ENCODE measurements at places on chromosomes 5 and 9. TPM values are rescaled to one million over a fixed set of nuclear protein-coding genes. Genes with fewer than 3 reads are reported as not detected.

DNA sequence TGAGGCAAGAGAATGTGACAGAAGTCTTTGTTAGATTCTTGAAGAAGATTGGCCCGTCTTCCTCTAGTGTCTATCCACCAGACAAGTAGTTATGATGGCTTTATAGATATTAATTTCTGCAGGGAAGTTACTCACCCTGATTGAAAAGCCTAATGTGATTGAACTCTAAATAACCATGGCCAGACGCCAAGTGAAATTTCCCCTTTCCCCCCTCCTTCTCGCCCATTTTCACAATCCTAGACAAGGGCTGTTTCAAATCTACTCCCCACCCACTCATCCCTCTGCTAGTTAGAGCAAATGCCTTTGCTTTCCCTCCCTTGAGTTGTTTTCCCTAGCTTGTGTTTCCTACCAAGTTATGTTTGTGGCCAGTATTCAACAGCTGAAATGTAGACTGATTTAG lies 182.5 kb downstream of the TMEM167A start:
- no peaks in the 10 kb centered on the region for H3K27me3 ChIP-seq
- no peaks in the 10 kb centered on the region for H3K36me3 ChIP-seq
- DNase-seq: no peak
- H3K27ac ChIP-seq: no peak overlapping the region

ARHGAP26 gene
- total RNA-seq: 29.7 TPM

- no peaks in the 10 kb centered on the region for H3K4me1 ChIP-seq
- no peak overlapping the region for H3K27ac ChIP-seq
- no peak overlapping the region for H3K4me3 ChIP-seq
- DNase-seq: no peak
- no peaks in the 10 kb centered on the region for H3K36me3 ChIP-seq
These were observed 34.2 kb upstream of the STRBP start for GRCh38 chr9:123302348-123303214.

DNA sequence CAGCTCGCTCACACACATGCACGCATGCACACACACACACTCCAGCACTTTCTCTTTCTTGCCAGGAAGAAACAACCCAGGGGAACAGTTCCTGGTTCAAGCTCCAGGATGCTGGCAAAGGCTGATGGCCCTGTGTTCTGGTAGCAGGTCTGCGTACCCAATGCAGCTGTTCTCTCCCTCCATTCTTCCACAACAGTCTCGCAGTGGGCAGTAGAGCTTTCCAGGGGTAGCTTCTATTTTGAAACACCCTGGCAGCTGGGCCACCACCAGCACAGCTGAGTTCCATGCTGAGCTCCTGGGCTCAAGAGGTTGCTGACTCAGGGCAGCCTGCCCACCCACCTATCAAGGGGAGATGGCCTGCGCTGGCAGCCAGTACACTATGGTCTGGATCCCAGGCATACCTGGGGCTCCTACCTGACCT lies 4.7 kb downstream of the VDAC1 start:
- H3K27me3 ChIP-seq: no peaks in the 10 kb centered on the region
- no peaks in the 10 kb centered on the region for H3K36me3 ChIP-seq
- DNase-seq: no peak
- no peak overlapping the region for H3K4me3 ChIP-seq
- peaks cover 25% of the 10 kb centered on the region for H3K4me1 ChIP-seq

- no peak overlapping the region for H3K27ac ChIP-seq
- H3K4me1 ChIP-seq: no peaks in the 10 kb centered on the region
- no peaks in the 10 kb centered on the region for H3K36me3 ChIP-seq
- no peak for DNase-seq
- H3K27me3 ChIP-seq: no peaks in the 10 kb centered on the region
- H3K4me3 ChIP-seq: no peak overlapping the region
These were observed 37.2 kb upstream of the GABRP start for GRCh38 chr5:170746075-170746960.

LCN9 gene
- not detected for total RNA-seq

GRCh38 chr9:133971981-133972941 lies 19.9 kb downstream of the VAV2 start:
- H3K4me3 ChIP-seq: no peak overlapping the region
- peak overlapping the region; percentile 7 for H3K27ac ChIP-seq
- H3K36me3 ChIP-seq: no peaks in the 10 kb centered on the region
- H3K4me1 ChIP-seq: peaks cover 11% of the 10 kb centered on the region
- no peaks in the 10 kb centered on the region for H3K27me3 ChIP-seq

CCL27 gene
- total RNA-seq: not detected

DNA sequence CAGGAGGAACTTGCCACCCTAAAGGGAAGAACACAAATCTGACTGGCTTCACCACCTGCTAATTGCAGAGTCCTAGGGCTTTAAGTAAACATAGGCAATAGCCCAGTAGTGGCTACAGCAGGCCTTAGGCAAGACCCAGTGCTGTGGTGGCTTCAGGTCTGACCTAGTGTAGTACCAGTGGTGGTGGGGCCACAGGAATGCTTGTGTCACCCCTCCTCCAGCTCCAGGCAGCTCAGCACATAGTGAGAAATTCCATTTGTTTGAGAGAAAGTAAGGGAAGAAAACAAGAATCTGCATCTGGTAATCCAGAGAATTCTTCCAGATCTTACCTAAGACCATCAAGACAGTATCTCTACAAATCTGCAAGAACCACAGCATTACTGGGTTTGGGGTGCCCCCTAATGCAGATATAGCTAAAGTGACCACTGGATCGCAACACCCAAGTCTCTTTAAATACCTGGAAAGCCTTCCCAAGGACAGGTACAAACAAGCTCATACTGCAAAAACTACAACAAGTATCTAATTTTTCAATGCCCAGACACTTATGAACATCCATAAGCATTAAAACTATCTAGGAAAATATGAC lies 102.6 kb upstream of the TRPM3 start:
- no peaks in the 10 kb centered on the region for H3K27me3 ChIP-seq
- no peak for DNase-seq
- H3K27ac ChIP-seq: no peak overlapping the region
- H3K4me3 ChIP-seq: no peak overlapping the region
- no peaks in the 10 kb centered on the region for H3K36me3 ChIP-seq

DNA sequence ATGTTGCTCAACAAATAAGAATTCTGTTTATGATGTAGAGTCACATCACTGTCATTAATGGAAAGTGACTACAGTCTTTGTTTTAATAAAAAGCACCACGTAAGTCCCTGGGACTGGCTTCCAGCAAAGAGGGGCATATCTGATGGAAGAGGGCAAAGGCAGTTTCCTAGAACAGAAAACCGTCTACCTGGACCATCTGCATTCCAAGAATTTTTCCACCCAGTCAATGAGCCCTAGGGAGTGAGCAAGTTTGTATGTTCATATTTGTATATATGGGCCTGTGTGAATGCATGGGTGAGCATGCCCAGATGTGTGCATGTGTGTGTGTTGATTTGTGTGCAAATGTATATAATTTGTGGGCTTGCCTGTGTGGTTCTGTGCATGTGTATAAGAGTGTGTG lies 156.8 kb upstream of the SEMA6A start:
- no peaks in the 10 kb centered on the region for H3K4me1 ChIP-seq
- no peak for DNase-seq
- H3K27ac ChIP-seq: no peak overlapping the region
- no peaks in the 10 kb centered on the region for H3K27me3 ChIP-seq

DNA sequence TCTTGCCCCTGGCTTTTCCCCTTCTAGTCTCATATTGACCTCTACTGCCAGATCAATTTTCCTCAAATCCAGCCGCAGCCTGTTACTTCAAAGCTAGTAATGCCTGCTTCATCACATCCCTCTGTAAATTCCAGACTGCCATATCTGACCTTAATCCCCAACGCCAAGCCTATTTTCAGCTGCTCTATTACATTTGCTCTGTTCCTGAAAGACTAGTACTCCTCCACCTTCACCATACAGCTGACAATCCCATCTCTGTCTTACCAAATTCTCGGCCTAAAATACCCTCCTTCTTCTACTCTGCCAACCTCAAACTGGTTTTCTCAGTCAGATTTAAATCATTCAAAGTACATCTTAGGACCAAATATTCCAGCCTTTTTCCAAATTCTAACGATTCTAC lies 420.2 kb downstream of the RAB3C start:
- no peaks in the 10 kb centered on the region for H3K27me3 ChIP-seq
- no peak for DNase-seq
- no peaks in the 10 kb centered on the region for H3K4me1 ChIP-seq

- no peak for DNase-seq
- no peaks in the 10 kb centered on the region for H3K27me3 ChIP-seq
- H3K27ac ChIP-seq: no peak overlapping the region
- no peaks in the 10 kb centered on the region for H3K36me3 ChIP-seq
- no peak overlapping the region for H3K4me3 ChIP-seq
These were observed 51.1 kb upstream of the ATP10B start for GRCh38 chr5:160903076-160903475.

DNA sequence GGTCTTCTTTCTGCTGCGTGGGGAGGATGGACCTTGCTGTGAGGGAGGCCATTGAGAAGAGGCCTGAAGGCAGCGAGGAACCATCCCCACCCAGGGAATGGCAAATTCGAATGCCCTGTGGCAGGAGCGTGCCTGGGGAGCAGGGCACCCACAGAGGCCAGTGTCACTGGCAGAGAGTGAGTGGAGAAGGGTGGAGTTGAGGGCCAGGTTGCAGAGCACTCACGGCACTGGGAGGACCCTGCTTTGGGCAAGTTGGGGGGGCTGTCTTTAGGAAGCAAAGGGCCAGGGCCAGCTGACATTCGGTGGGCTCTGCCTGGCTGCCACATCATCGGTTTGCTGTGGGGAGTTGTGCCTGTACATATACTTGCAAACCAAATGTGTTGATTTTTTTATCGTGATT lies 47.2 kb downstream of the SYK start:
- H3K36me3 ChIP-seq: no peaks in the 10 kb centered on the region
- H3K27ac ChIP-seq: no peak overlapping the region
- no peaks in the 10 kb centered on the region for H3K27me3 ChIP-seq
- no peak overlapping the region for H3K4me3 ChIP-seq

- H3K27ac ChIP-seq: no peak overlapping the region
- no peak overlapping the region for H3K4me3 ChIP-seq
- no peaks in the 10 kb centered on the region for H3K36me3 ChIP-seq
- no peak for DNase-seq
- no peaks in the 10 kb centered on the region for H3K27me3 ChIP-seq
These were observed 229.3 kb downstream of the SLF1 start for GRCh38 chr5:94847726-94848125.

IL3 gene
- not detected for total RNA-seq

GRCh38 chr5:13510616-13511015 lies 433.9 kb downstream of the DNAH5 start:
- no peak overlapping the region for H3K4me3 ChIP-seq
- no peaks in the 10 kb centered on the region for H3K27me3 ChIP-seq
- H3K36me3 ChIP-seq: no peaks in the 10 kb centered on the region
- no peaks in the 10 kb centered on the region for H3K4me1 ChIP-seq
- no peak for DNase-seq

NTMT1 gene
- 17.8 TPM for total RNA-seq

MAMDC2 gene
- 42.7 TPM for total RNA-seq

- no peaks in the 10 kb centered on the region for H3K27me3 ChIP-seq
- no peaks in the 10 kb centered on the region for H3K36me3 ChIP-seq
- peak overlapping the region; percentile 29 for H3K27ac ChIP-seq
These were observed 216.6 kb downstream of the TSSK1B start for GRCh38 chr5:113218200-113218599.

GRCh38 chr9:73231203-73231602 lies 79.5 kb downstream of the ANXA1 start:
- DNase-seq: no peak
- no peaks in the 10 kb centered on the region for H3K36me3 ChIP-seq
- no peak overlapping the region for H3K4me3 ChIP-seq
- H3K27ac ChIP-seq: no peak overlapping the region

KCTD16 gene
- total RNA-seq: 0.26 TPM

DNA sequence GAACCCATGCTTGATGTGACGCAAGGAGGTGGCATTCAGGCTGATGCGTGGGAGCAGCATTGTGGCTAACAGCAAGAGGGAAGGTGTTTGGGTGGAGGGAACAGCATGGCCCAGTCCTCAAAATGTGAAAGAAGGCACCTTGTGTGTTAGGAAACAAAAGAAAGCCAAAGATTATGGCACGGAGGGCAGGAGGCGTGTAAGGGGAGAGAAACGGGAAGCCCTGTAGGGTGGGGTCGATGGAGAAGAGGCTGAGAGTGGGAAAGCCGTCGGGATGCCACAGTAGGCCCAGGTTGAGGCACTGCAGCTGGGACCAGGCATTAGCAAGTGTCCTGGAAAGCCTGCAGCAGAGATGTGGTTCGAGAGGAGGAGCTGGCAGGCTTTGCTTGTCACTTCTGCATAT lies 241.1 kb downstream of the GADD45G start:
- H3K27me3 ChIP-seq: no peaks in the 10 kb centered on the region
- H3K4me1 ChIP-seq: no peaks in the 10 kb centered on the region
- no peak overlapping the region for H3K27ac ChIP-seq
- no peak for DNase-seq

GRCh38 chr9:83060556-83060955 lies 2.4 kb downstream of the RASEF start:
- H3K4me3 ChIP-seq: no peak overlapping the region
- H3K4me1 ChIP-seq: no peaks in the 10 kb centered on the region
- DNase-seq: no peak
- no peaks in the 10 kb centered on the region for H3K27me3 ChIP-seq
- no peak overlapping the region for H3K27ac ChIP-seq
- H3K36me3 ChIP-seq: no peaks in the 10 kb centered on the region

TESK1 gene
- 17.9 TPM for total RNA-seq

ELOVL7 gene
- total RNA-seq: 1.5 TPM

- no peak overlapping the region for H3K27ac ChIP-seq
- peaks cover 6% of the 10 kb centered on the region for H3K4me1 ChIP-seq
- no peak overlapping the region for H3K4me3 ChIP-seq
- DNase-seq: no peak
- H3K27me3 ChIP-seq: no peaks in the 10 kb centered on the region
These were observed 87.2 kb downstream of the TLE4 start for GRCh38 chr9:79658926-79659325.

DNA sequence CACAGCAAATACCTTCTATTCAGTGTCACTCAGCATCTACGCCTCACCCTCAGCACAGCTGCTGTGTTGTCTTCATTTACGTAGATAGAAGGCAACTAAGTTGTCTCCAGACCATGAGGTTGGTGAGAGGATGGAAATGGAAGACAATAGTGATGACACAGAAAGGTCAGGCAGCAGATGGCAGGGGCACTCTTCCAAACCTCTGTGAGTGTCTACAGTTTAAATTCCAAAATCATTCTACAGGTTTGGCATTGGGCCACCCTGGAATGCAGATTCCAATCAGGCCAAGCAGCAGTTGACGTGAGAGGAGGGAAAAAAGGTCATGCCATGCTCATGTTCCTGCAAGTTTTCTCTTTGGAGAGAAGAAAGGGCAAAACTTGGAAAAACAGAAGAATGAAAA lies 68.7 kb upstream of the ADAMTSL1 start:
- H3K4me3 ChIP-seq: no peak overlapping the region
- DNase-seq: no peak
- H3K4me1 ChIP-seq: no peaks in the 10 kb centered on the region

BRIX1 gene
- total RNA-seq: 24.4 TPM
